Activated CD8-positive, alpha-beta memory T cell treated with anti-CD3 and anti-CD28 coated beads for 1 hour (primary cell): ENCODE measurements at places on chromosomes 4 and X.

DNA sequence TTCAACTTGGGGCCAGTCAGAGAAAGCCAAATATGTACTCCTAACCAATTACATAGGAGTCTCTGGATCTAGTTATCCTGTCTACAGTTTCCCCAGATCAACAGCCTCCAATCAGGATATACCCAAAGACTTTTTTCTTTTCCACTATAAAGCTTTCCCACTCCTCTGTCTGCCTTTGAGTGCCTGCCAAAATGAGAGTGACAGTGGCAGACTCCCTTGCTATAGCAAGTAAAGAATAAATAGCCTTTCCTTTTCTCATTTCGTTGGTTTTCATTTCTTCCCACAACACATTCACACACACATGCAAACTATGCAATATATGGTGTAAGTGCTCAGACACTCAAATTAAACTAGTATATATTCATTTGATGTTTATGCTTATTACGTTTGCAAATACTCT lies 302.4 kb upstream of the TACR3 start:
- no peak for DNase-seq

- DNase-seq, result no peak
Measured at GRCh38 chrX:71198066-71198465, 25.0 kb upstream of the GJB1 start.

DNA sequence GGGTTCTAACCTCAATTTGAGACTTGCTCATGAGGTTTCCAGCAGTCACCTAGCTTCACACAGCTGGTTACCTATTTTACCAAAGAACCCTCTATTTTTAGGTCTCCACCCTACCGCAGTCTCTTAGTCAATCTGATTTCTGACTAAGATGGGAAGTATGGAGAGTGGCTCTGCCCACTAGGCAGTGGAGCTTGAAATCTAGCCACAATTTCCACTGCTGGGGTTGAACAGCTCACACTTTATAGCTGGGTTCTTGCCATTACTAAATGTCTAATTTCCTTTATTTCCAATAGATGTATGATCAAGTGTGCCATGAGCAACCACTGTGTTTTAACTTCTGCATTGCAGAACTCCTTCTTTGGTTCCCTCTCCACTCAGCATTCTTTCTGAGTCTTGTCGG lies 43.1 kb downstream of the GASK1B start:
- DNase-seq, result no peak

- no peak for DNase-seq
Measured at GRCh38 chrX:132406106-132406505, 82.7 kb downstream of the MBNL3 start.

DNA sequence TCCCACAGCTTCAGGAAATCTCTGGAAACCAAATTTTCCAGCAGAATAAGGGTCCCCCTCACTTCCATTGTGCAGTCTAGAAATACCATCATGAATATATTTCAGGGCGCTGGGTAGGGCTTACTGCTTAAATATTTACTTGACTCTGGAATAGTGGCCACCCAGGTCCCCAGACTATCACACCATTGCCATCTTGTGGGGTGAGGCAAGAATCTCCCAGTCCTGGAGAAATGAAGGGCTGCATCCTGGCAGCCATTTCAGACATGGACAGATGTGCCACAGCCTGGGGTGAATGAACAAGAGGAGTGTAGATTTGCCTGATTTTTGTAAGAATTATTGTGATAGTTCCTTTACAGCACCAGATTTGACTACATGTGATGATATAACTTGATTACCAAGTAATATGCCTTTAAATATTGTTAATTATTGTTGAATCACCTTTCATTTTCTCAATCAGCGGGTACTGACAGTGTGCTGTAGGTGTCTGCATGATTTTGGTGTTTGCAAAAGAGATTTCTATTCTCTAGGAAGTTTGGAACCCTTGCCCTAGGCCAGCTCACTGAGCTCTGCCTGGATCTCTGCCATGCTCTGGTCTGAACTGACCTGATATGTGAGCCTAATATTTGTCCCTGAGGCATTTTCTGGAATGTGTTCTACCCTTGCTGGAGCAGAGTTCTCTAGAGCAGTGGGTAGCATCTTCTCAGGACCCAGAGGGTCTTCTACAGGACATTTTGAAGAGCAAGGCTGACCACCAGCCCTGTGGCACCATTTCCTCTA lies 183.4 kb downstream of the KIT start:
- no peak for DNase-seq

DNA sequence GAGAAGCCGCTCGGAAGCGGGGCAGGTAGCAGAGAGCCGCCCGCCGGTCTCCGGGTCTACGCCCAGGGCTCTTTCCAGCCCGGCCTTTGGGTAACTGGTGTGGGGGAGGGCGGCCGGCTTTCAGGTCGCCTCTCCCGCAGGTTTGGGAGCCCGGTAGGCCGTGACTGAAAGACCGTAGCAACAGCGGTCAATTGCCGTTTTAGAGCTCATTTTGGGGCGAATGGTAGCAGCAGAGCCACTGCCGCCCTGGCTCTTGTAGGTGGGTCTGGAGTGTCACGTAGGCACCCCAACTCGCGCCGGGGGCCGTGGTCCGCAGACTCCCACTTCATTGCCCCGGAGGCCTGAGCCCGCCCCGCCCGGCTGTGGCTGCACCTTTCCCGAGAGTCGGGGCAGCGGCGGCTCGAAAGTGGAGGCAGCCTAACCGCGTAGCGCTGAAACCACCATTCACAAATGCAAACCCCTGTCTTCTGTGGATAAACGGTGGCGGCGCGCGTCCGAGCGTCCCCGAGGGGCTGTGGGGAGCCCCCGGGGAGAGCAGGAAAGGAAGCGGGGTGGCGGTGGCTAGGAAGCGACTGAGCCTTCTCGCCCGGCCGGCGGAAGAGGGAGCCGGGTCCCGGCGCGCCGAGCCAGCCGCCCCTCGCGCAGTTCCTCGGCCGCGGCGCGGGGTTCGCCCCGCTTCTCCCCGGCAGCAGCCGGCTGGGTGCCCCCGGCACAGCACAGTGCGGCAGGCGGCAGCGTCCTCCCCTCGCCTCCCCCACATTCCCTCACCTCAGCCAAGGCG lies 2185.1 kb upstream of the TENM3 start:
- no peak for DNase-seq

GRCh38 chr4:177297785-177298391 lies 11.8 kb upstream of the NEIL3 start:
- DNase-seq, result no peak

GRCh38 chrX:37796805-37797204 lies 16.9 kb downstream of the CYBB start:
- DNase-seq, result no peak
